ENCODE measurements at places on chromosomes 1 and 21. TPM values are rescaled to one million over a fixed set of nuclear protein-coding genes. Genes with fewer than 3 reads are reported as not detected.

GJC2 gene
- total RNA-seq, result 2.5 TPM

GRCh38 chr1:98482611-98483010 lies 178.9 kb upstream of the SNX7 start:
- H3K4me3 ChIP-seq, result no peak overlapping the region
- H3K27me3 ChIP-seq, result peaks cover 1% of the 10 kb centered on the region
- DNase-seq, result no peak
- no peak overlapping the region for H3K27ac ChIP-seq

- H3K27me3 ChIP-seq, result no peaks in the 10 kb centered on the region
- no peaks in the 10 kb centered on the region for H3K36me3 ChIP-seq
- DNase-seq, result no peak
- H3K4me1 ChIP-seq, result no peaks in the 10 kb centered on the region
- H3K4me3 ChIP-seq, result no peak overlapping the region
Observed at GRCh38 chr1:192600275-192600674, 24.7 kb downstream of the RGS1 start.

- peak overlapping the region; percentile 51 for H3K27ac ChIP-seq
- no peak overlapping the region for H3K4me3 ChIP-seq
- H3K36me3 ChIP-seq, result no peaks in the 10 kb centered on the region
Observed at GRCh38 chr1:160405331-160405877, 5.0 kb downstream of the VANGL2 start.

DNA sequence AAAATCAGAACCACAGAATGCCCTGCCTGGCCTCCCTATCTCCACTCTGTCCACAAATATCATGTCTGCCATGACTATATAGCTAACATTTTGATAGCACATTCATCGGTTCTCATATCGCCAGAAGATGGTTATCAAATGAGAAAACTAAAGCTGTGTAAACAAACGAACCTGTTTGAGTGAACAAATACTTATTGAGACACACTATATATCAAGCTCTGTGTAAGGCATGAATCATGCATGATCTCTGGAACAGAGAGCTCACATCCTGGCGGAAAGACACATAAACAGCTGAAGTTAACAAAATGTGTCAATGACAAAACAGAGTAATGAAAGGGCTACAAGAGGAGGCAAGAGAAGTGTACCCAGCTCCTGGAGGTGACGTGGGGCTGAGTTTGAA lies 13.1 kb downstream of the KCND3 start:
- H3K27ac ChIP-seq, result no peak overlapping the region
- H3K36me3 ChIP-seq, result no peaks in the 10 kb centered on the region
- no peak for DNase-seq
- H3K27me3 ChIP-seq, result peaks cover 88% of the 10 kb centered on the region
- no peaks in the 10 kb centered on the region for H3K4me1 ChIP-seq

- no peaks in the 10 kb centered on the region for H3K27me3 ChIP-seq
- H3K36me3 ChIP-seq, result peaks cover 15% of the 10 kb centered on the region
- no peak for DNase-seq
- H3K27ac ChIP-seq, result no peak overlapping the region
Observed at GRCh38 chr1:103513711-103514110, 11.8 kb upstream of the RNPC3 start.

CPT2 gene
- total RNA-seq, result 16.6 TPM

DNA sequence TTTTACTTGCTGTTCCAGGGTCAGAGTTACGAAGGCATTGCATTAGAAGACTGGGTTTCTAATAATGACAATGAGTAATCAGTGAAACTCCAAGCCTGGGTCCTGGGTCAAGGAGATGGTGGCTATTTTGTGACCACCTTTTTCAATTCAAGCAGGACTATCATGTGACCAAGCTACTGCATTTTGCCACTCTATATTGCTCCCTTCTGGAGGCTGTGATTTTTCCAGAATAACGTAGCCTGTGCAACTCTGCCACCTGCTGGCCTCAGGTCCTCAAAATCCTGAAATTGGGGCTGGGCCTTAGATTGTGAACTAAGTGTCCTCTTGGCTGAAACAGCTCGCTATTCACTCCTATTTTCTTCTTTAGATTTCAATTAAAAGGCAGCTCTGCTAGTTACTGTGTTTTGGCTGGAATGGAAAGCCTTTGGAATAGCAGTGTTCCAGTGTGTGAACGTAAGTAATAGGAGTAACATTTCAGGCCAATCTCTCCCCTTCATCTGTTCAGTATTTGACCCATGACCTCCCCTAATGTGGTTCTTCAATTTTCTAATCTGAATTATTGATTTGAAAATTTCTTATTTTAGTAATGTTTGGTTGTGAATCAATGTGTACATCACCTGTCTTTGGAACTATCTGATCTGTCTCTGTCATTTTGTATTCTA lies 52.9 kb upstream of the CD46 start:
- H3K4me3 ChIP-seq, result no peak overlapping the region
- H3K36me3 ChIP-seq, result no peaks in the 10 kb centered on the region
- H3K4me1 ChIP-seq, result peaks cover 20% of the 10 kb centered on the region
- H3K27me3 ChIP-seq, result no peaks in the 10 kb centered on the region
- no peak for DNase-seq

LCE1A gene
- not detected for total RNA-seq

DNA sequence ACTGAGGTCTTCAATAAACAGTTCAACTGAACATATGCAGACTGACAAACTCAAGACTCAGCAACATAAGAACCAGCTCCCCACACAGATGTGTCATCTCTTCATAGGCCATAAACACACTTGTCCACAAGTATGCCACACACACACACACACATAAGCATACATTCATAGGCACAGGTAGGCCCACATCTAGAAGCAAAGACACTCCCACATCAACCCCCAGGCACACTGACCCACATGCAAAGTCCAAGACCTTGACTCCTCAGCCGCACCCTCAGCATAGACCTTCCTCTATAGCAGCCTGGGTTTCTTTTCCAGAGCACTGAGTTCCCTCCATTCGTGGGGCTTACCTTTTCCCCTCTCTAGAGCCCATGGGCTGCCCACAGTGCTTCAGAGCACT lies 1.4 kb downstream of the LAD1 start:
- H3K27ac ChIP-seq, result no peak overlapping the region
- H3K4me3 ChIP-seq, result peak overlapping the region; percentile 62
- peaks cover 29% of the 10 kb centered on the region for H3K4me1 ChIP-seq
- peaks cover 27% of the 10 kb centered on the region for H3K27me3 ChIP-seq

GRCh38 chr1:204505674-204506200 lies 10.5 kb upstream of the MDM4 start:
- H3K27ac ChIP-seq, result peak overlapping the region; percentile 97
- H3K4me3 ChIP-seq, result peak overlapping the region; percentile 92
- H3K36me3 ChIP-seq, result no peaks in the 10 kb centered on the region
- DNase-seq, result no peak

GRCh38 chr1:94907136-94907535 lies 19.8 kb downstream of the CNN3 start:
- H3K36me3 ChIP-seq, result peaks cover 23% of the 10 kb centered on the region
- no peaks in the 10 kb centered on the region for H3K27me3 ChIP-seq
- H3K27ac ChIP-seq, result peak overlapping the region; percentile 84
- H3K4me3 ChIP-seq, result no peak overlapping the region
- H3K4me1 ChIP-seq, result peaks cover 60% of the 10 kb centered on the region
- DNase-seq, result no peak

DNA sequence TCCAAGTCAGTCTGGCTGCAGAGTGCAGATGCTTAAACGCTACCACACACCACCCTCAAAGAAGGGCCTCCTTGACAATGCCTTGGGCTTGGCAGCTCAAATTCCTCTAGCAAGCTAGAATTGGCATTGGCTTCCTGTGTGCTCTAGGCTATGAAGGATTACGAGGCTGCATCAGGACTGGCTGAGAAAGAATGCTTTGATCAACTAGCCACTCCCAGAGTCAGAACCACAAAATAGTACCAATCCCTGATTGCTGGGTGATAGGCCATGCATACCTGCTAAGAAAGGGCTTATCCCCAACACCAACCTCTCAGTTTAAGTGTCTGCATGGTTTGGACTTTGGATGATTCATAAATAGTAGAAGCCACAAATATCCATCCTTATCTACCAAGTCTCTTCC lies 504.9 kb downstream of the OMA1 start:
- H3K27me3 ChIP-seq, result peaks cover 41% of the 10 kb centered on the region
- H3K4me1 ChIP-seq, result no peaks in the 10 kb centered on the region
- no peak for DNase-seq
- no peaks in the 10 kb centered on the region for H3K36me3 ChIP-seq

LENEP gene
- total RNA-seq, result 1.3 TPM

DNA sequence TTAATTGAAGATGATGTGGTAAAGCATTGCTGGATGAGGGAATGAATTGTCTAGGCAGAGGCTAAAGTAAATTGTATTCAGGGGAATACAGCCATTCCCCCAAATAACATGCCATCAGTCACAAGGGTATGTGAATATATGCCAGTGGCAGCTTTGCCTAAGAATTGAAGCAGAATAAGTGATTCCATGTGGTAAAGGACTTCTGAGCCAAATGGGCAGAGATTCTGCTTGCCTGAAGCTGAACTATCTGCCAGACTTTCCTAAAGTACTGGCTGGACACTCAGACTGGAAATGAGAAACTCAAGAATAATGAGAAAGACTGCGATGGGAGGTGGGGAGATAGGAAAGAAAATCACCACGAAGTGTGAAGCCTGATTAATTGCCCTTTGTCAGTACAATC lies 2.4 kb downstream of the LIX1L start:
- peaks cover 23% of the 10 kb centered on the region for H3K4me1 ChIP-seq
- peak overlapping the region; percentile 80 for H3K4me3 ChIP-seq
- H3K27ac ChIP-seq, result peak overlapping the region; percentile 17

CRYAA gene
- not detected for total RNA-seq

GRCh38 chr1:87194856-87195255 lies 133.8 kb upstream of the LMO4 start:
- H3K4me3 ChIP-seq, result no peak overlapping the region
- H3K36me3 ChIP-seq, result peaks cover 3% of the 10 kb centered on the region

- H3K4me3 ChIP-seq, result no peak overlapping the region
- DNase-seq, result no peak
- H3K4me1 ChIP-seq, result peaks cover 2% of the 10 kb centered on the region
- peaks cover 57% of the 10 kb centered on the region for H3K27me3 ChIP-seq
- no peak overlapping the region for H3K27ac ChIP-seq
Observed at GRCh38 chr1:30680879-30681278, 42.5 kb downstream of the MATN1 start.

DNA sequence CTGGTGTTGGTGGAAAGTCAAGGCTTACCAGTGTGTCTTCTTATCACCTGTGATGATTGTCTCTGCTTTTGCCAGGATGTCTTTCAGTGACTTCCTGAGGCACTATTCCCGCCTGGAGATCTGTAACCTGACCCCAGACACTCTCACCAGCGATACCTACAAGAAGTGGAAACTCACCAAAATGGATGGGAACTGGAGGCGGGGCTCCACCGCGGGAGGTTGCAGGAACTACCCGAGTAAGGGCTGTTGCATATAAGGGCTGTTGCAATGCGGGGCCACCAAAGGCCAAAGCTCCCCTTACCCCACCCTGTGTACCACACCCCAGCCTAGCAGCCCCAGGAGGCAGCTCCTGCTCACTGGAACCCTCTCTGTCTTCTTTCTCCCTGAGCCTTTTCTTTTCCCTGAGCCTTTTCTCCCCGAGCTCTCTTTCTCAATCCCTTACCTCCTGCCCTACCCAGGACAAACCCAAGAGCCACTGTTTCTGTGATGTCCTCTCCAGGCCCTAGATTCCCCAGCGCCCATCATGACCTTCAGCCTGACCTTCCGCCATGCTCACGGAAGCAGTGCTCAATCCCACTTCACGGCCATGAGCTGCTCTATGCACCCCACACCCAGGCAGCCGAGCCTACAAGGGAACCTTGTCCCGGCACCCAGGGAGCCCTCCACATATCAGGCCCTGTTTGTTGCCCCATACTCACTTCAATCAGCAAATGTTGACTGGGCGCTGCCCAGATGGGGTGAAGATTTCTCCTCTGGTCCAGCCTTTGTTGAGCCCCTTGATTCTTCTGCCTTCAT lies 40.6 kb downstream of the CAPN2 start:
- no peak for DNase-seq
- no peak overlapping the region for H3K27ac ChIP-seq
- peaks cover 27% of the 10 kb centered on the region for H3K36me3 ChIP-seq
- H3K4me1 ChIP-seq, result peaks cover 8% of the 10 kb centered on the region

COL9A2 gene
- 49.9 TPM for total RNA-seq

GRCh38 chr1:79323239-79324025 lies 316.9 kb upstream of the ADGRL4 start:
- H3K27me3 ChIP-seq, result no peaks in the 10 kb centered on the region
- H3K36me3 ChIP-seq, result peaks cover 5% of the 10 kb centered on the region
- H3K4me3 ChIP-seq, result no peak overlapping the region
- H3K27ac ChIP-seq, result no peak overlapping the region
- no peaks in the 10 kb centered on the region for H3K4me1 ChIP-seq

- H3K4me1 ChIP-seq, result peaks cover 19% of the 10 kb centered on the region
- H3K27ac ChIP-seq, result no peak overlapping the region
- no peak overlapping the region for H3K4me3 ChIP-seq
- H3K36me3 ChIP-seq, result peaks cover 1% of the 10 kb centered on the region
Observed at GRCh38 chr1:35715568-35716002, 3.1 kb downstream of the C1orf216 start.

DNA sequence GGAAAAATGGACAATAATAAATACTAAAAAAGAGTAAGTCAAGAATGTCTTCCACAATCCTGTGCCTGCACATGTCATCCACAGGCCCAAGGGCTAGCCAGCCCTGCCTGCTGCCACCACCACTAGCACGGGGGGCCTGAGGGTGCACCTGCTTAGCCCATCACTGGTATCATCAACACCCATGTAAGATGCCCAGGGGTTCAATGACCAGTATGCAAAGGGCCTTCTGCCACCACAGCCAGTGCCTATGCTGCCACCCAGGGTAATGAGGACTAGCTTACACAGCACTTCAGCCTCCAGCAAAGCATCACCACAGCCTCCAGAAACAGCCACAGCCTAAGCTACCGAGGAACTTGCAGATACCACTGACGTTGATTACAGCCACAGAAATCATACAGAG lies 46.3 kb downstream of the POFUT2 start:
- no peak overlapping the region for H3K27ac ChIP-seq
- peak; percentile 17 for DNase-seq
- peaks cover 10% of the 10 kb centered on the region for H3K36me3 ChIP-seq
- no peak overlapping the region for H3K4me3 ChIP-seq
- H3K4me1 ChIP-seq, result no peaks in the 10 kb centered on the region
